ENCODE measurements at places on chromosomes 2 and 18. TPM values are rescaled to one million over a fixed set of nuclear protein-coding genes. Genes with fewer than 3 reads are reported as not detected.

- DNase-seq = no peak
Observed at GRCh38 chr2:9535177-9535576, 20.5 kb downstream of the ADAM17 start.

DNA sequence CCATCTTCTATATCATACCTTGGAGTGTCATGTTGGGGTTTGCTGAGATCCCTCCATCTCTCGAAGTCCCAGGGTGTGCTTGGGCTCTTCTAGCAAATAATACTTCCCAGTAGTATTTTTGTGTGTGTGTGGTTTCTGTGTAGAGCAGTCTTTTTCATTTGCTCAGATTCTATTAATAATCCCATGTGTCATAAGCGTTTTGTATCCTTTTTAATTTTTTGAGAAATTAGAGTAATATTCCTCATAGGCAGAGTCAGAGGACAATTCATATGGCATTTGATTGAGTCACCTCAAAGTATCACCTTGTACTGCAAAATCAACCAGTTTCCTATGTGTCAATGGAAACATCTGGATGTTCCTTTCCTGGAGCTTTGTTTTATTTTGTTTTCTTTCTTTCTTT is 37.4 kb upstream of the PPP1R1C start:
- no peak for DNase-seq

Gene UGT1A3
- not detected for polyA plus RNA-seq

DNA sequence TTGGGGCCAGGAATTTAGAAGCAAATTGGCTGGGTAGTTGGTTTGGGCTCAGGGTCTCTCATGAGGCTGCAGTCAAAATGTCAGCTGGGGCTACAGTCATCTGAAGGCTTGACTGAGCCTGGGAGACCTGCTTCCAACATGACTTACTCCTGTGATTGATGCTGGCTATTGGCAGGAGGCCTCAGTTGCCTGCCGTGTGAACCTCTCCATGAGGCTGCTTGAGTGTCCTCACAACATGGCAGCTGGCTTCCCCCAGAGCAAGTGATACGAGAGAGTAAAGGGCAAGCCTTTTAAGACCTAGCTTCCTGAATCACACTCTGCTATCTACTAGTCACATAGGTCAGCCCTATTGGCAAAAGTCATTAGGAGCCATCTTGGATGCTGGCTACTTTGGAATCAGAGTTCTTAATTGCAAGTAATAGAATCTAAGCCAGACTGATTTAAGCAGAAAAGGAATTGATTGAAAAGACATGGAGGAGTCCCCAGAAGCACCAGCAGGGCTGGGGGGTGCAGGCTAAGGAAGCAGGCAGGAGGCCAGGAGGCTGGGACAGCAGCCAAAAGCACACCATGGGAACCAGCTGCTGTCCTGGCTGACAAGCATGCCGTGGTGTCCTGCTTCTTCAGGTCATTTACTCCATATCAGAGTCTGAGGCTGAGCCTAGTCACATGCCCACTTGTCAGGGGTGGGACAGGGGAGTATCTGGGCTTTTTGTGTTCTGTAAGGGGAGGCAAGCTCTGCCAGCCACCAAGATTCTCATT is 7.8 kb upstream of the GIGYF2 start:
- no peak for DNase-seq

DNA sequence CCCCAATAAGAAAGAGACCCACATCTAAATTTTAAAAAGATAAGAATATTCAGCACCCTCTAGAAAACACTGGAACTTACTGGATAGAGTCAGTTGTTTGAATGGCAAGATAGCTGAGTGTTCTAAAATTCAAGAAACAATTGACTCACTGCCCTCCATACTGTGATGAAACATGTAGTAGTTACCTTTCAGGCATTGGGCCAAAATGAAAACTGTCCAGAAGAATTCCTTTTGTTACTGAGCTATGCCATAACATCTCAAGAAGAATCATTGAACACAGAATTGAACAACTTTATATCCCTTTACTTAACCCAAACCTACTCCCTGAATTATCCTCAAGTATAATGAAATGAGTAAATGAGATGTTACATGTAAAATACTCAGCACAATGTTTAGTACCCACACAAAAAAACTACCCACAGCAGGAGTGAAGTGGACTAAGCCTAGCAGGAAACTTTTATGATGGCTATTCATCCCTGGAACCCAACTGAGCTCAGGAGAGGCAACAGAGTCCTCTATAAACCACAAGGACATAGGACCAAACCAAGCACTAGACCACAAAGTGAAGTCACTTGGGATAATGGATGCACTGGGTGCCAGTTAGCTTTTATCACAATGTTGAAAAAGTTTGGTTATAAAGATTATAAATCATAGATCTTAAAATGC is 32.7 kb downstream of the RBM43 start:
- no peak for DNase-seq

DNA sequence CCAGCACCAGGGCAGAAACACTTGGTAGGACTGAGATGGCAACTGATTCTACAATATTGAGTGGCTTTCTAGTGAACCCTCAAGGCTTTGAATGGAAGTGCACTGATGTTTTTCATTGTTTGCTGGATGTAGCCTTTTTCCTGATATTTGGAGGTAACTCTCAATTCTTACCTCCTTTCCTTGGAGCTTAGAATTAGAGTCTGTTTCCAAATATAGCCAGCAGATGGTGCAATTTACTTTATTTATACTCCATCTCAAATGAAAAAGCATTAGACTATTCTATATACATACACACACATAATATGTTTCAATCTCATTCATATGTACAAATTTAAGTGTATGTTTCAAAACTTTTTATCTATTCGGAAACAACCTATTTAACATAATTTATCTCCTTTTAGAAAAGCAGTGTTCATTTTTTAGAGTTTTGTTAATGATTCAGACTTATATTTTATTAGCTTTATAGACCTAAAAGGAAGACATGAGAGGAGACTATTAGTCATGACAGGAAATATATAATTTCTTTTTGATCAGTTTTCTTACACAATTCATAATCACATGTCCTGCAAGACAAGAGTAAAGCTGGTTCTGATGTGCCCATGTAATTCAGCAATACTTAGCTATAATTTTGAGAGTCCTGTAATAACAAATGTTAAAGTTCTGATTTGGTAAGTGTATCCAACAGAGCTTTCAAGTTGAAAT is 124.8 kb downstream of the NUP35 start:
- peak; percentile 27 for DNase-seq

DNA sequence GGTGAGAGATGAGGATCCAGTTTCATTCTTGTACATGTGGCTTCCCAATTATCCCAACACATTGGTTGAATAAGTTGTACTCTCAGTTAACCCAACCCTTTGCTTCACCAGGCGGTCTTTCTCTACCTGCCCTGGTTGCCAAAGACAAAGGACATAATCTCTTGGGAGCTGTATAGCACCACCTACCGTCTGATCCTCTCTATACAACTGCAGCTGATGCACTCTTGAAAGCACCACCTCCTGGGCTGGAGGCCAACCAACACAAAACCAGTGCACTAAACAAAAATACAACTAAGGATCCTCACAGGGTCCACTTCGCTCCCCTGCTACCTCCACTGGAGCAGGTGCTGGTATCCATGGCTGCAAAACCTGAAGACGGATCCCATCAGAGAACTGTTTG is 473.6 kb upstream of the NRXN1 start:
- DNase-seq = no peak

- no peak for DNase-seq
Observed at GRCh38 chr2:5703166-5703565, 11.0 kb downstream of the SOX11 start.

Gene NYAP2
- polyA plus RNA-seq = 0.12 TPM

GRCh38 chr2:212517693-212518092 is 20.9 kb downstream of the ERBB4 start:
- DNase-seq = no peak

GRCh38 chr2:37800176-37800858 is 124.8 kb upstream of the RMDN2 start:
- DNase-seq = no peak
